ENCODE measurements at places on chromosomes 1 and 21. TPM values are rescaled to one million over a fixed set of nuclear protein-coding genes. Genes with fewer than 3 reads are reported as not detected.

Gene IPO13
- 13.9 TPM for total RNA-seq

GRCh38 chr1:121458291-121459048 is 273.7 kb downstream of the SRGAP2C start:
- no peak for DNase-seq

Gene LGR6
- 0.41 TPM for total RNA-seq

GRCh38 chr1:5903680-5904079 is 88.5 kb downstream of the NPHP4 start:
- no peak for DNase-seq

DNA sequence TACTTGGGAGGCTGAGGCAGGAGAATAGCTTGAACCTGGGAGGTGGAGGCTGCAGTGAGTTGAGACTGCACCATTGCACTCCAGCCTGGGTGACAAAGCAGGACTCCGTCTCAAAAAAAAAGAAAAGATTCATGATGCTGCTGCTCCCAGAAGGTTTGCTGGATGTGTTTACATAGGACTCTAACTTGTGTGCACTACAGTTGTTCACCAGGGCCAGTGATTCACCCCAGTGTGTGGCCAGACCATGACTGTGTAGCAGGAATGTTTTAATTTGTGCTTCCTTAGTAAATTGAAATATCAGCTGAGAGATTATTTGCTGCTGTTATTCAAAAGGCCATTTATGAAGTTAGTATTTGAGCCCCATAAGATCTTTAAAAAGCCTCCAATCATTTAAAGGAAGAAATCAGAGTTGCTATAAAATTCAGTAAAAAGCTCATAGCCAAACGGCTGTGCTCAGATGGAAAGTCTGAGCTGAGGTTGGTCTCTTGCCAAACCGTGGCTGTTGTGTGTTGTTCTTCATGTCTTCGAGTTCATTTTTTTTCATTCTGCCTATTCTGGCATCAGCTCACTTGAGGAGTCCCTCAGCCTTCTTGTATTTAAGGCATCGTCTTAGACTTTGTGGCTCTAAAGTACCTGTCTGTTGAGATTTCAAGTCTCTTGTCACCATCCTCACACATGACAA is 18.1 kb upstream of the PGD start:
- no peak for DNase-seq

- no peak for DNase-seq
These were observed 105.5 kb downstream of the LYPLAL1 start for GRCh38 chr1:219279017-219279770.

- DNase-seq = peak; percentile 81
These were observed 663 bp downstream of the CAMTA1 start for GRCh38 chr1:6785728-6786505.

GRCh38 chr1:71804140-71804539 is 478.2 kb downstream of the NEGR1 start:
- no peak for DNase-seq

GRCh38 chr1:51433269-51433971 is 85.6 kb downstream of the EPS15 start:
- no peak for DNase-seq

GRCh38 chr1:10586125-10586524 is 111.4 kb downstream of the PEX14 start:
- no peak for DNase-seq

Gene NUP210L
- 0.41 TPM for total RNA-seq

Gene METTL18
- 9.0 TPM for total RNA-seq

DNA sequence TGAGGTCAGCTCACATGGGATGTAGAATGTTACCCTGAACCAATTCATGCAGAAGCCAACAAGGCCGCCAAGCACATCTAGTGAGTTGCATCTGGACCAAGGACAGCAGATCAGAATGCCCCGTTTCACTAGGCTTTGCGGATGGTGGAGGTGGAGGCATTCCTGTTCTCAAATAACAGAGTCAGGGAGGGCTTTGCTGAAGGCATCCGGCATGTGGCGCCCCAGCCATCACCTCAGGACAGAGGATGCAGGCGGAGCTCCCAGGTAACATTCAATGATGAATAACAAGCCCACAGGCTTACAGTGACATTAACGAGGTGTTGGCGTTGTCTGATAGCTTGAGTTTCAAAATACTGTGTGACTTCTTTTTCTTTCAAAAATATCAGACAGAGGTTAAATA is 476.2 kb downstream of the CAMTA1 start:
- no peak for DNase-seq

Gene RCSD1
- total RNA-seq = 4.5 TPM

GRCh38 chr1:156641761-156642264 is at the start of gene BCAN:
Gene BCAN, plus strand, starts transcription at chr1:156642117. Its CDS starts 3,938 bp downstream, at chr1:156646055.
- DNase-seq = peak; percentile 83

DNA sequence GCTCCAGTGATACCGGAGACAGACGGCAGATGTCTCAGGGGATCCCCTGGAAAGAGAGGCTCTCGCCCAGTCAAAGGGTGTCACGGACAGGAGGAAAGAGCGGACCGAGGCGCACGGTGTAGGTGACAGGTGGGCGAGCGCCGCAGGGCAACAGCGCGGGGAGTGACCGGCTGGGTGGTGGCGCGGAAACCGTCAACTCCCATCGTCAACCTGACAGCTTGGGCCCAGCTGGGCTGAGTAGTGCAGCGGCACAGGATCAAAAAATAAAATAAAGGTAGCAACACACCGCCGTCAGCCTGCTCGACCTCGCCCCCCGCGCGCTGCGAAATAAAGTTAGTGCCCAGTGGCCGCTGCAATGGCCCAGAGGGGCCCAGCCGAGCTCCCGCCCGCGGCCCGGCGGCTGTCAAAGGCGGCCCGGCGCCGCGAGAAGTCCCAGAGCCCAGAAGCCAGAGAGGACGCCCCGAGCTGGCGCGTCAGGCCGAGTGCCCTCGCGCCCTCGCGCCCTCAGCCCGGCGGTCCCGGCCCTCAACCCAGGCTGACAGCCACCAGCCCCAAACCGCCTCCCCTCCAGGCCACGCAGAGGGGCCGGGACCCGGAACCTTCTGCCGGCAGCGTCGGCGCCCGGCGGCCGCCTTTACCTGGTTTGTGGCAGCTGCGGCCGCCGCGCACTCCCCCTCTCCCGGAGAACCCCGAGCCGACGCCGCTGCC is at the start of gene LYST:
LYST (minus strand) TSS at position 702 of the 708 bp plus-strand sequence. CDS start 36,489 bp downstream, outside the sequence.
- DNase-seq = peak; percentile 19

- DNase-seq = no peak
These were observed 642.8 kb downstream of the KCNT2 start for GRCh38 chr1:195965475-195965874.

- no peak for DNase-seq
These were observed 4.6 kb upstream of the SLC6A9 start for GRCh38 chr1:44035726-44036408.

Gene TSPEAR
- not detected for total RNA-seq

GRCh38 chr1:119783354-119784185 is 14.9 kb upstream of the HMGCS2 start:
- DNase-seq = no peak

- DNase-seq = no peak
These were observed 24.6 kb downstream of the TBCE start for GRCh38 chr1:235391874-235392273.

- DNase-seq = no peak
These were observed 11.4 kb downstream of the PRPF3 start for GRCh38 chr1:150332651-150333290.

DNA sequence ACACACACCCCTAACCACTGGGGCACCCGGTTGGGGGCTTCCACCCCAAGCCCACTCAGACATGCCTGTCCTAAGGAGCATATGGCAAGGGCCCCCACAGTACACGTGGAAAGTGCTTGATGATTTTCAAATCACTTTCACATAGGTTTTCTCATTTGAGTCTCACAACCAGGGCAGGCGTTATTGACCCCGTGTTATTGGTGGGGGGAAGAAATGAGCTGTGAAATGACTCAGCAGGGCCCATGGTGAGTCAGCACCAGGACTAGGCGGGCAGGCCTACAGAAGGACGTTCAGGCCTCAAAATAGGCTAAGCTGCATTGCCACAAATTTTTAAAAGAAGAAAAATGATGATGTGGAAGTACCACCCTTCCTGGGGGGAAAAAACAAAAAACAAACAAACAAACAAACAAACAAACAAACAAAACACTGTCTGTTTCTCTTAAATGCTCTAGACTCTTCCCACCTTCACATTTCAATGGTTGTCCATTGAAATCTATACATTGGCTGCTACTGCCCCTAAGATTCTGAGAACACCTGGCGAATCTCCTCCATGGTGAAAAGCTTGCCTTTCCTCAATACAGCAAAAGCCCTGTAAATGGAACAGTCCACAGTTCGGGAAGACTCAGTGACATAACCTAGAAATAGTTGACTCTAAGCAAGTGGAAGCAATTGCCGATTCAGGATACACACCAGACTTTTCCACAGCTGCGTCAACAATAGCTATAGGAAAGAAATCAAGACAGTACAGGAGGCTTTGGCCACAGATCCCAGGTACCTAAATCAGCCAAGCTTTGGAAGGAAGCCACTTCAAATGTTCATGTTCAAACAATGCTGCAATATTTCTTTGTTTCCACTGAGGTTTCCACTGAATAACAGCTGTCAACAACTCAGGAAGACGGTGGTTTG is 234.7 kb downstream of the TOMM20 start:
- DNase-seq = no peak

DNA sequence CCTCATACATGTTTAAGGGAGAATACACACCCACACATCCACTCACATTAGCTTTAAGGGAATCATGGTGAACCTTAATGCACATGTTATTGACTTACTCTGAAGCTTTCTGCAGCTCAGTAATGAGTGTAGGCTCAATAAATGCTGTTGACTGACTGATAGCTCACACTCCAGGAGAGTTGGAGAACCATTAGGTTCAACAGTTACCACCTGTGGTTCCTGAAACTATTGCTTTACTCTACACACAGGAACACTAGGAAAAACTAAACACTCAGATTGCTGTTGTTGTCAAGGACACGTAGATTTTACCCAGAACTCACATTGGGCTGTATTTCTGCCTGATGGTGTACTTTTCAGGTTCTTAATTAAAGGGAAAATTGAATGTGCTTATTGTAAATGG is 37.3 kb downstream of the ZC3H11B start:
- no peak for DNase-seq

Gene LCE2C
- total RNA-seq = not detected

- DNase-seq = peak; percentile 18
These were observed 94.0 kb downstream of the KCND3 start for GRCh38 chr1:111895469-111895868.

- DNase-seq = no peak
These were observed 147.5 kb downstream of the CASZ1 start for GRCh38 chr1:10648689-10649516.

- no peak for DNase-seq
These were observed 8.0 kb upstream of the TP53BP2 start for GRCh38 chr1:223853748-223854147.

- no peak for DNase-seq
These were observed 51.1 kb downstream of the CD247 start for GRCh38 chr1:167467126-167467710.

DNA sequence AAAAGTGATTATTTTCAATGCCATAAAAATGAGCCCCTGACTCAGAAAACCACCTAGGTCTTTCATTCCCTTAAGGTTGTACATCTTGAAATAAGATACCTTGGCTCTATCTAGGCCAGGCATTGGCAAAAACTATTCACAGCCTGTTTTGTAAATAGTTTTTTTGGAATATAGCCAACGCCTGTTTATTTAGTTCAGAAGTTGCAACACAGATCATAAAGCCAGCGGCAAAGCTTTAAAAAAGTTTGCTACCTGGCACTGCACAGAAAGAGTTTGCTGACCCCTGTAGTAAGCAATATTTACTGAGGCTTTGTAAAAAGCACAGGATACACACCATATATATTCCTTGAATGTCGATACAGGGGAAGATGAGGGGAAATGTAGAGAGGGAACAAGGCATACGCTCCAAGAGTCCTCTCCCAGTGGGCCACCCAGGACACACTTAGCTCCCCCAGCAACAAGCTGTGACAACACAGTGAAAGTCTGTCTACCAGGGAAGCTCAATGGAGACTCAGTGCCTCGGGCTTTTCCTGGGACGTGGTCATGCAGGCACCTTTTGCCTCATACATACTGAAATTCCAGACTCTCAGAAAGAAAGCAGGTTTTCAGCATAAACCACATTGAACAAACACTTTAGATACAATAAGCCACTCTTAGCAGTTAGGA is 20.5 kb downstream of the TARBP1 start:
- no peak for DNase-seq

DNA sequence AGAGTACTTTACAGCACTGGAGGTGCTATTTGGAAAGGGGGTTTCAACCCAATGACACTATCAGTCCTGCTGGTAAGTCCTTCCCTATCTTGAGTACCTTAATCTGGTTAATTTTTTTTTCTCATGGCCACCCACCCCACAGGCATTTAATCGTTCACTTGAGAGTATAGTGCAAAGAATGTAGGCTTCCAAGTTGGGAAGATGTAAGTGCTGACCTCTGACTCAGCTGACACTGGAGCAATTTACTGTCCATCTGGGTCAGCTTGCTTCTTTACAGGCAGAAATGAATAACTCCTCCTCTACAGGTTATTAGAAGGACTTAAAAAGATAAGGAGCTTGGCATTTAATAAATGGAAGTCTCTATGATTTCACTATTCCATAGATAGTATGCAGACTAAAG is 89.6 kb downstream of the AK5 start:
- no peak for DNase-seq

- no peak for DNase-seq
These were observed 16.8 kb downstream of the VCAM1 start for GRCh38 chr1:100736324-100736723.

- no peak for DNase-seq
These were observed 95.5 kb downstream of the KAZN start for GRCh38 chr1:14693949-14694348.

DNA sequence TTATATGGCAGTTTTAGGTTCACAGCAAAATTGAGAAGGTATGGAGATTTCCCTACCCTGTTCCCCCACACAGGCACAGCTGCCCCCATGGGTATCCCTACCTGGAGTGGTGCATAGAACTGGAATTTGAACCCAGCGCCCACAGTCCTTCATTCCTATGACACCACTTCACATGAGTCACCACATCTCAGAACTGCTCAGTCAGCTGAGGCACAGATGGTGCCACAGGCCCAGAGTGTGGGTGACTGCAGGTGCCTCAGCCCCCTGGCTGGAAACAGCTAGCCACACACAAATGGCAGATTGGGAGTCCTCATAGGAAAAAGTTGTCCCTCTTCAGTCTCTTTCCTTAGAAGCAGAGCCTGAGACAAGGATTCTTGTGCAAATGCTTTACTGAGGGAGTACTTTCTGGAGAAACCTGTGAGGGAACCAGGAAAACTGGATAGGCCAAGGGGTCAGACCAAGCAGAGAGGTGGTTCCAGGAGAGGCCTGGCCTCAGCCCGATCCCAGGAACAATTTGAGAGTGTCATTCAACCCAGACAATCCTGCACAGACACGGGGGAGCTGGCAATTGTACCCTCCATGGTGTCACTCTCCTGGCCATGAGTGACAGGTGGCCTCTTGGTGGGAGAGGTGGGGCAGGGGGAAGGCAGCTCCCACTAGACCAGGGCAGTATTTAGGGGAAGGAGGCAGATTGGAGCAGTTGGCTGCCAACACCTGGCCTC is 6.9 kb downstream of the PLA2G2D start:
- DNase-seq = no peak

- DNase-seq = no peak
These were observed 52.8 kb upstream of the IFFO2 start for GRCh38 chr1:19009126-19009881.

GRCh38 chr1:111749628-111750027 is 6.1 kb upstream of the DDX20 start:
- DNase-seq = no peak

Gene PALMD
- total RNA-seq = 40.8 TPM

Gene RNU1-2
- total RNA-seq = under 0.01 TPM

Data from frontal cortex (tissue), 4 donors.